ENCODE measurements at places on chromosomes 1 and 21.

DNA sequence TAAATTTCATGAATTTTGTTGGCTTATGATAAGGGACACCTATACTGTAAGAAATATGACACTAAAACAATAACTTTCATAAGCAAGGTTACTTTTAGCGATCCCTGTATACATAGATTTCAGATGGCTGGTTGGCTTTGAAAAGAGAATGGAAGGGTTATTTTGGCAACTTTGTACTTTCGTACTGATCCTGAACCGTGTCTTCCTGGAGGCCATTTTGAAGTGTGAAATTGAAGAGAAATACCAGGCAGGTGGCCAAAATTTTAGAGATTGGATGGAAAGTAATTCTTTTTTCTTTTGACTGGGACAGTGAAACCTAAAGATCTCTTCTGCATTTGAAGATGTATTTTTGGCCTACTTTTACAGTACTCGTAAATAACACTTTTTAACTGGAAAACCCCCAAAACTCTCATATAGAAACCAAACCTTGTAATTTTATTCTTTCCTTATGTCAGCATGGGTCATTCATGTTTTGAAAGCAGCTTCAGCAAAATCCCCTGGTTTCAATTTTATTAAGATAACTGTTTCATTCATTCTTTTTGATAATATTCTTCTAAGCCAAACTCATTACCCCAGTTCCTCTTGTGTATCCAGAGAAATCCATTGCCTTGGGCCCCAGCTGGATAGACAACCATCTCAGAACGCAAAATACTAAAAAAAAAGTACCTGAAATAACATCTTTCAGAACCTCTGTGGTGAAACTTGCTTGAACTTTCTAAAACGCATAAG is 38.4 kb upstream of the ZNF281 start:
- no peak overlapping the region for H3K4me3 ChIP-seq
- DNase-seq: no peak
- H3K4me1 ChIP-seq: peaks cover 3% of the 10 kb centered on the region
- H3K36me3 ChIP-seq: peaks cover 19% of the 10 kb centered on the region
- H3K27me3 ChIP-seq: no peaks in the 10 kb centered on the region
- no peak overlapping the region for H3K27ac ChIP-seq

DNA sequence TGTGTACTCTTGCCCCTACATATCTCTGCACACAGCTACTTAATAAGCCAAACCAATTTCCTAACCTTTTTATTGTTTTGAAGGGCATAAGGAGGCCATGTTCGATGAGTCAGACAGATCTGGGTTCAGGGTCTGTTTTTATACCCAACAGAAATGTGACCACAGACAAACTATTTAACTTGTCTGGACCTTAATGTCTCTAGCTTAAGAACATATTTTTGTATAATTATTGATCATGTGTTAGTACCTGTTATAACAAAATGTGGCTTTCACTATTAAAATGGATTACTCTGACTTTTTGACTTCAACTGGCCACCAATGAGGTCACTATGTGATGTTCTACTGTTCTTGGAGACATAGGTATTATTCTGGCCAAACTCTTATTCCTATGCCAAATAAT is 507.8 kb upstream of the USP24 start:
- H3K4me1 ChIP-seq: peaks cover 8% of the 10 kb centered on the region
- no peak for DNase-seq
- H3K4me3 ChIP-seq: no peak overlapping the region
- no peaks in the 10 kb centered on the region for H3K27me3 ChIP-seq
- no peaks in the 10 kb centered on the region for H3K36me3 ChIP-seq
- no peak overlapping the region for H3K27ac ChIP-seq

- DNase-seq: no peak
- no peak overlapping the region for H3K4me3 ChIP-seq
- no peaks in the 10 kb centered on the region for H3K27me3 ChIP-seq
- no peak overlapping the region for H3K27ac ChIP-seq
- no peaks in the 10 kb centered on the region for H3K36me3 ChIP-seq
Observed at GRCh38 chr1:173628888-173629287, 6.2 kb upstream of the TEX50 start.

- peak overlapping the region; percentile 47 for H3K4me3 ChIP-seq
- no peak overlapping the region for H3K27ac ChIP-seq
- DNase-seq: peak; percentile 81
Observed at GRCh38 chr1:27605796-27606707, 2.1 kb upstream of the AHDC1 start.

- peaks cover 1% of the 10 kb centered on the region for H3K36me3 ChIP-seq
- peaks cover 14% of the 10 kb centered on the region for H3K27me3 ChIP-seq
- H3K27ac ChIP-seq: no peak overlapping the region
- no peak overlapping the region for H3K4me3 ChIP-seq
- DNase-seq: no peak
Observed at GRCh38 chr1:52925571-52926005, 1.5 kb upstream of the SCP2 start.

DNA sequence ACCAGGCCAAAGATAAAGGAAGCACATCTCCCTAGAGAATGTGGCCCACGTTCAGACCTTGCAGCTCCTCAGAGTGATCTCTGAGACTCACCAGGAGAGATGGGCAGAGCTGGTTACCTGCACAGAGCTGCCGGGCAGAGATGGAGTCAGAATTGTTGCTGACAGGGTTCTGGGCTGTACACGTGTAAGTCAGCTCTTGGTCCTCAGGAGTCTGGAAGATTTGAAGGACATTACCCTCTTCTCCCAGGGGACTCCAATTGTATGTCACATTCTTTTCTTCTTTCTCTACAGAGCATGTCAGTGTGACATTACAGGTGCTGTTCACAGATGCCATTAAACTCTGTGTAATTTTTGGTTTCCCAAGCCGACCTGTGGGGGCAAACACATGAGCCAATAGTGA is 25.5 kb downstream of the CD84 start:
- no peaks in the 10 kb centered on the region for H3K36me3 ChIP-seq
- no peaks in the 10 kb centered on the region for H3K4me1 ChIP-seq
- H3K4me3 ChIP-seq: no peak overlapping the region

Measured in H9 (cell line).